ENCODE measurements at places on chromosomes 2 and 18. TPM values are rescaled to one million over a fixed set of nuclear protein-coding genes. Genes with fewer than 3 reads are reported as not detected.

The MEP1B gene
- total RNA-seq = 0.39 TPM

The ZRANB3 gene
- total RNA-seq = 19.3 TPM

GRCh38 chr2:212076456-212076855 is 462.1 kb downstream of the ERBB4 start:
- no peak for DNase-seq
- H3K4me3 ChIP-seq = no peak overlapping the region
- H3K27ac ChIP-seq = no peak overlapping the region
- no peaks in the 10 kb centered on the region for H3K36me3 ChIP-seq

- DNase-seq = no peak
- no peak overlapping the region for H3K27ac ChIP-seq
- H3K4me3 ChIP-seq = no peak overlapping the region
- peaks cover 9% of the 10 kb centered on the region for H3K4me1 ChIP-seq
- H3K27me3 ChIP-seq = no peaks in the 10 kb centered on the region
These were observed 6.2 kb downstream of the PRKD3 start for GRCh38 chr2:37318401-37318800.

DNA sequence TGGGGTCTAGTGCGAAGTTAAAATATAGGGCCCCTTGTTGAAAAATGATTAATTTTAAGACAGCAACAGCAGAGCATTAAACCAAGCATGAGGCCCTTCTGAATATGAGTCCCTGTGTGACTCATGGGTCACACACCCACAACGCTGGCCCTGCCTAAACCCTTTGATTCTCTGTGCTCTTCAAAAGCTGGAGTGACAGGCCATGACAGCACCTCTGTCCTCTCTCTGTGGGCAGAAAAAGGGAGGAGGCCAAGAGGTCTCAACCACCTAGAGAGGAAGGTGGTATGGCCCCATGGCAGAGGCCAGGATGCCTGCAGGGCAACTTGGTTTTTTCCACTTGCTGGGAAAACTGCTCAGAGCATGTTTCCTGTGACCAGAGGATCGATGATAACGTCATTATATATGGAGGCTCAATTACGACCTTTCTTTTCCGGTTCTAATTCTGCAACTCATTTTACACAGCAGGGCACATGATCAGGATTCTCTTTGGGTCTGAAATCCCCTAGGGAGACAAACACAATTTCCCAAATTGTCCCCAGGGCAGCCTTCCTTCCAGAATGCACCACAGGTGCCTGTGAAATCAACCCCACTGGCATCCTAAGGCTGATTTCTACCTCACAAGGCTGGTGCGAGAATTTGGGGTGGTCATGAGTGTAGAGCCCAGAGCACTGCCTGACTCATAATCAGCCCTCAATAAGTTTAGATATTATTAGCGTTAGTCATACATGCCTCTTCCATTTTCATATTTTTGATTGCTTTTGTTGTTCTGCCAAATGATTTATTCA is 102.0 kb upstream of the PPP1CB start:
- H3K36me3 ChIP-seq = no peaks in the 10 kb centered on the region
- no peaks in the 10 kb centered on the region for H3K27me3 ChIP-seq
- no peak overlapping the region for H3K4me3 ChIP-seq
- no peak overlapping the region for H3K27ac ChIP-seq

- H3K27me3 ChIP-seq = no peaks in the 10 kb centered on the region
- no peaks in the 10 kb centered on the region for H3K36me3 ChIP-seq
- no peak for DNase-seq
- H3K4me1 ChIP-seq = no peaks in the 10 kb centered on the region
These were observed 70.3 kb downstream of the TPO start for GRCh38 chr2:1483551-1483950.

GRCh38 chr2:118687192-118687591 is 160.3 kb downstream of the EN1 start:
- DNase-seq = no peak
- no peaks in the 10 kb centered on the region for H3K4me1 ChIP-seq
- H3K4me3 ChIP-seq = no peak overlapping the region
- H3K36me3 ChIP-seq = no peaks in the 10 kb centered on the region

- H3K27ac ChIP-seq = no peak overlapping the region
- H3K4me1 ChIP-seq = no peaks in the 10 kb centered on the region
- no peaks in the 10 kb centered on the region for H3K36me3 ChIP-seq
- no peaks in the 10 kb centered on the region for H3K27me3 ChIP-seq
- no peak overlapping the region for H3K4me3 ChIP-seq
These were observed 65.0 kb upstream of the BOD1L2 start for GRCh38 chr18:57081899-57082298.
